Right hindlimb (tissue), 1 donor: ENCODE measurements at places on chromosomes 16 and 17.

- peak; percentile 10 for DNase-seq
Measured at GRCh38 chr17:49690256-49690655, 12.4 kb upstream of the SPOP start.

GRCh38 chr16:18942061-18942460, 15.9 kb upstream of the SMG1 start:
- no peak for DNase-seq

DNA sequence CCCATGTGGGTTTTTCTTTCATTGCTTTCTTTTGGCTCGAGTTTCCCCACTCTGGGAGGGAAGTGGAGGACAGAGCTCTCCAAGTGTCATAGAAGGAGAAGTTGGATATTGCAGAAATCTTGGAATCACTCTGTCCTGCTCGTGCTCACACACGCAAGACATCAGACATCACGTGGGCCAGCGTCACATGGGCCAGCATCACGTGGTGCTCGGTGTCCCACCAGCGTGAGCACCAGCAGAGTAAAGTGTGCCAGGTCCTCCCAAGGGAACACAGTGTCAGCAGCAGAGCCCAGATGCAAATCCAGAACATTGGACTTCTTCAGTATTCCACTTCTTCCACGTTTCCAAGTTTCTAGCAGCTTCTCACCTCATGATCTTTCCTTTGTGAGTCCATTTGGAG, 327.0 kb downstream of the FOXL1 start:
- DNase-seq, result no peak

- no peak for DNase-seq
Measured at GRCh38 chr16:54636221-54636793, 294.4 kb upstream of the IRX5 start.

- DNase-seq, result no peak
Measured at GRCh38 chr16:53031323-53031942, 21.3 kb downstream of the CHD9NB start.

GRCh38 chr17:49515196-49515770, 20.2 kb downstream of the NGFR start:
- peak; percentile 93 for DNase-seq

GRCh38 chr16:56643833-56644232, 5.4 kb downstream of the MT1A start:
- no peak for DNase-seq

DNA sequence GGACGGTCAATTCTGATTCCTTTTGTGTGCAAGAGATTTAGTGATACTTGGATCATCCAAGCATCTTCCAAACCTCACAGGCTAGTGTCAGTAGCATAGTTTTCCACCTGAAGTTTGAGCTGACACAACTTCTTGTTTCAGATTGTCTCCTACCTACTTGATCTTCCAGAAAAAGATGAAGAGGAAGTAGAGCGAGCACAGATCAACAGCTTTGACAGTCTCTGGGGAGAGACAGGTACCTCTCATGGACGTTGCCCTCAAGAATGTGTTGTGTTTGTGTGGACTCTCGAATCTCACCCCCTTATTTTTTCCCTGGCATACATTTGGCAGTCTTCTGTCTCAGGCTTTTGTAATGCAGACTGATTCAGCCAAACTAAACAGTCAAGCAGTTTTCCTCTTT, 47.4 kb downstream of the CYB561 start:
- DNase-seq, result no peak

DNA sequence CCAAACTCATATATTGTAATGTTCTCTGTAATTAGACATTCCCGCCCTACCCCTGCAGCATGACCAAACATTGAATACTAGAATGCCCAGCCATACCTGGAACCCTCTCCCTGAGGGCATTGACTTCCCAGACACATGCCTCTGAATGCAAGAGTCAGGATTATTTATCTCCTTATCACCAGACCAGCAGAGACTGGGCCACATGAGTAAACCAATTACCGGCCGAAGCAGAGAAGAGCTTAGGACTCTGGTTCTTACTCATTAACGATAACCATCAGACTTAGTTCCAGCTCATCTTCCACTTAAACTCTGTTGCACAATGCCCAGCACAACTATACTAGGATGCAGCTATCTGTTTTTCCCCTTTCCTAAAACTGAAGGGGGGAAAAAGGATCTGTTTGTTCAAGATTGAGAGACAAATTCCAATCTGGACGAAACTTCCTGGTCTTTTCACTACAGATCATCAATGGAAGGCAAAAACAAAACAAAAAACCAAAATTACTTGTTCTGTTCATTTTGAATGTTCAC, 88.2 kb upstream of the CORO6 start:
- no peak for DNase-seq
